Retina (tissue), 1 donor: ENCODE measurements at places on chromosomes 3 and 15.

DNA sequence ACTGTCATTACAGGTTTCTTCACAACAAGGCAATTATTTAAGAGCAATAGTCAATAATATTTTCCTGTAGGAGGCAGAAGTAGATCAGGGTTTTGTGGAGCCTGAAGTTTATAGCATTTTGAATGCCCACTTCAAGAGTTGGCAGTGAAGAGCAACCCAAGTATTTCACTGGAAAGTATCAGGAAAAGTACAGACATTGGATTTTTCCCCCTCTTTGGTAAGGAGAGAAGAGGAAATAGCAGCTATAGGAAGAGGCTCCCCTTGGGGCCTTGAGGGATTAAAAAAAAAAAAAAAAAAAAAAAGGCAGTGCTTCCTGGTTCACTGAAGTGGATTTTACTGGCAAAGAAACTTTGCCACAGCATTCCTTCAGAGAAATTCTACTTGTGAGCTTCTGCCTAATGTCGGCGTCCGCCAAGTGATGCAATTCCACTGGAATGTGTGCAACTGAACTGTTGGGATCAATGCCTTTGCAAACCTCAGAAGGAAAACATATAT lies 5.7 kb upstream of the CNTN6 start:
- DNase-seq: peak; percentile 32

DNA sequence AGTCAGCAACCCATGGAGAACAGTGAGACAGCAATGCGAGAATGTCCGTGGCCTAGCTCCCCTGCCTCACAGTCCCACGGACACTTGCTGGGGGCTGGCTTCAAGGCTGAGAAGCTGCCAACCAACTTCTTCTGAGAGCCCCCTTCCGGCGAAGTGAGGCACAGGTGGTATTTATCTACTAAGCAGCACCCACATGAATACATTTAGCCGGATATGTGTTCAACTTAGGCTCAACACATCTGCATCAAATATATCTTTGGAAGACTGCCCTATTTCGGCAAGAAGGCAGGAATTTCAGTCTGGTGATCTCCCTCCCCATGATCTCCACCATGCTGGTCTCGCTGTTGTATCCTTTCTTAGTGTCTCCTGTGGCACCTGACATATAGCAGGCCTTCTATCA lies 340.9 kb upstream of the NR2E3 start:
- DNase-seq: no peak

GRCh38 chr15:53038655-53038941 lies 248.5 kb upstream of the ONECUT1 start:
- DNase-seq: no peak

DNA sequence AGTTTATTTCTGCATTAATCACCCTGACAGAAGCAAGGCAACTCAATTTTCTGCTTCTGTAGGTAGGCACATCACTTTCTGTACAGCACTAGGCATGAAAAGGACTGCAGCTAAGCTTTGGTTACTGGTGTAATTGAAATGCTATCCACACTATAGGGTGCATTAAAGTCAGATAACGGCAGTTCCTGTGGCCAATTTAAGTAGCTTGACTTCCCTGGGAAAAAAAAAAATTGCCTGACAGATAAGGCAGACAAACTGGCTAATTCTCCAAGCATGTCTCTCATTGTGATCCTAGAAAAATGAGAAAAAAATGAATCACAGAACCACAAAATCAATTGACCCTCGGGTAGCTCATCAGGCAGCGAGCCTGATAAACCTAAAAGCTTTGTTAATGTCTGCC lies 151.4 kb downstream of the MEIS2 start:
- DNase-seq: no peak

DNA sequence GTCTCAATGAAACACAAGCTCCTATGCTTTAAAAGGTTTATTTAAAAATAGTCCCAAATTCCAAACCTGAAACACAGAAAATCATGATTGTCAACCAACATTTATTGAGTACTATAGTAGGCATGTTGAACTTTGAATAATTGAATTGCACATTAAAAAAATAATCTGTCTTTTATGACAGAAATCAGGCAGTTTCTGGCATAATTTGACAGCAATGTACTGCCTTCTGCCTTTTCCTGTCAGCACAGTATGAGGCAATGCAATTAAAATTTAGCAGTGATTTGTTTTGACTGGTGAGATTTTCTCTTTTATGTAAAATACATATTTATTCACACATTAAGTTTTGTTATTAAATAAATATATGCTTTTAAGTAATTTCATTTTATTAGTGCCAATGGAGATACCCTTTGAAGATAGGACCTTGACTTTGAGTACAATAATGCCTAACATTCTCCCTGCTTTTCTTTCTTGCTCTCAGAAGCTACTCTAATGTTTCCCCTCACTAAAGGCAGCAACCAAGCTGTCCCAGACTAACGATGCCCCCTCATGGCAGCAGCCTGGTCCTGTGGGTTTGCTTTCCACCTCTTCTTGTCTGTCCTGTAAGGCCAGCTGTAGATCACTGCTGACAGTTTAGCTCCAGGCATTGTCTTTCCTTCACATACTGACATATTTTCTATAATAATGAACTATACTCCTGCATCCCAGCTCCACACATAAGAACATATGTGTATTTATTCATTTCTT lies 346.7 kb downstream of the IL20RB start:
- DNase-seq: no peak

- DNase-seq: no peak
Observed at GRCh38 chr15:70127288-70127746, 29.6 kb upstream of the TLE3 start.

GRCh38 chr3:6680119-6680806 lies 180.7 kb upstream of the GRM7 start:
- no peak for DNase-seq
